ENCODE measurements at places on chromosomes 2 and 18.

GRCh38 chr2:224287531-224287930 is 114.4 kb downstream of the FAM124B start:
- no peak for DNase-seq

DNA sequence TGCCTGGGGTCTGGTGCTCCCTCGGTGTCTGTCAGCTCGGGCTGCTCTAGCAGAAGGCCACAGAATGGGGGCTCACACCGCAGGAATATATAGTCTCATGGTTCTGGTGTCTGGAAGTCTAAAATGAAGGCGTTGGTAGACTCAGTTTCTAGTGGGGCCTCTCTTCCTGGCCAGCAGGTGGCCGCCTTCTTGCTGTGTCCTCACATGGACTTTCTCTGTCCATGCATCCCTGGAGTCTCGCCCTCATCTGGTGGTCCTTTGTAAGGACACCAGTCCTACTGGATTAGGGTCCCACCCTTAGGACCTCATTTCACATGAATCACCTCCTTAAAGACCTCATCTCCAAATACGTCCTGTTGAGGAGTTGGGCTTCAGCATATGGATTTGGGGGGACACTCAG is 65.7 kb downstream of the RRM2 start:
- no peak for DNase-seq

DNA sequence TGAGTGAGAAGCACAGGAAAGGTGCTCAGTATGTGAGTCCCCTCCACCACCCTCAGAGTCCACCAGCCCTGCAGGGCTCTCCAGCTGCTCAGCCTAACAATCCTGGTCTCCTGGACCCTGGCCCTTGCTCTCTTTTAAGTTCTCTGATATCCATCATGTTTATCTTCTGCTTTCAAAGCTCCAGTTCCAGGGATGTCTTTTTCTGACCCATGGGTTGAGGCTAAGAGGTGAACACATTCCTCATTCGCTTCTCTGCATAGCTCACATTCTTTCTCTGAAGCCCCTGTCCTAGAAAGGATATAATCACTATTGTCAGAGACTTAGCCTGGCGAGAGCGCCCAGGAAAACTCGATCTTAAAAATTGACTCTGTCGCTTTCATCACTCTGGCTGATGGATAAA is 86.4 kb downstream of the ARL4C start:
- no peak for DNase-seq

DNA sequence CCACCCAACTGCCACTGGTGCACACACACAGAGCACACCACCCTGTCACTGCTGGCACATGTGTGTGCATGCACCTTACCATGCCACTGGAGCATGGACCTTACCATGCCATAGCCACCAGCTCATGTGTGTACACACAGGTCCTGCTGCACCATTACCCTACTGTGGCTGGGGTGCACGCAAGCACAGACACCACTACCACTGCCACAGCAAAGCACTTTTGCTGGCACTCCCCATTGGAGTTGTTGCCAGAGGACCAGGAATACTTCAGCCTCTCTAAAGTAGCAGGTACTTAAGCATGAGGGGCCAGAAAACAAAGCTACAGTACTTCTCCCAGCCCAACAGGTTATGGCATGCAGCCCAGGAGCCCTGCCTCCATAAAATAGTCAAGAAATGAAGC is 404.8 kb downstream of the MBD2 start:
- no peak for DNase-seq

- DNase-seq, result no peak
Measured at GRCh38 chr2:177625744-177626650, 233.4 kb downstream of the AGPS start.

DNA sequence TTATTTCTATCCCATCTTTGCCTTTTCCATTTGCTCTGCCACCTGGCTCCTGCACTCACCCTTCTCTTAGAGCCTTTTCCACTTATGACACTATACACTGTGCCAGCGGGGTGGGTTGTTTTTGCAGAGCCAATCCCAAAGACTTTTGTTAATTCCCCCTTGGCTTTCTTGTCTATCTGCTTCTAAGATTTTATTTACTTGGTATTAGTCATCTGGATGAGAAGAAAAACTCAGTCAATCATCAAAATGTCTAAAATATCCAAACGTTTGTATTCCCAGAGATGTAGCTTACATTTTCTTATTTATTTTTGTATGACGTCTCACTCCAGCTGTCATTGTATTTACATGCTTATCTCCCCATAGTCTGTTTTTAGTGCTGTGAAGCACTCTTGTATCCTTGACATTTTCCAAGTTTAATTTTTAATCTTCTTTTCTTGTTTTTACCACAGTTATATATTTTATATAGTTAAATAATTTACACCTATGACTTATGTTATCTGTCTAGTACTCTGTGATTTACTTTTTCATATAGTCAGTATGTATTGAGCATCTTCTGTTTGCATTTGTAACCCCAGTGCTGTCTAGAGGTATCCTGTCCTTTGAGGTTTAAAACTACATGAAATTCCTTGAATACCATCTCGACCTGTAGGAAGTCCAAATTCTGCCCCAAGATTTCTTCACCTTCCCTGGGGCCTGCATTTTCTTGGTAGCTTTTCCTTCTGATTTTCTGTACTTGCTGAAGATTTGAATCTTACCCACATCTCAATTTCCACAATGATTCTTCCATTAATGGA is 55.1 kb downstream of the COL4A3 start:
- no peak for DNase-seq

DNA sequence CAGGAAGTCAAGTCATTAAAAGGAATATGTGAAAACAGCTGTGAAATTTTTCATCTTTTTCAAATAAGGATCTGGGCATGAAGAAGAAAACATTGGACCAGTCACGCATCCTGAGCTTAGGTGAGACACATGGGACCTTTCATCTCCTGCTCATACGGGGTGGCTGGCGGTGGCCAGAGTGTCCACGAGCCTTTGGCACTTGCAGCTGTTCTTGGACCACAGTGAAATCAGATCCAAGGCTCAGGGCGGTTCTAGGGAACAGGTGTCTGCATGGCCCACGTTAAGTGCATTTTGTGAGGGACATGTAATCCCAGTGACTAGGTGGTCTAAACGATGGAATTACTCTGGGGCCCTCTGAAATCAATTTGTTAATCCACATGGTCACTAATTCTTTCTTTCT is 212.7 kb upstream of the COPS8 start:
- DNase-seq, result no peak

- no peak for DNase-seq
Measured at GRCh38 chr2:67234440-67234839, 162.7 kb upstream of the ETAA1 start.

GRCh38 chr2:42978175-42978886 is 185.9 kb upstream of the HAAO start:
- no peak for DNase-seq

GRCh38 chr18:24853076-24853475 is 392.6 kb downstream of the HRH4 start:
- DNase-seq, result no peak

GRCh38 chr18:79927607-79928562 is 23.6 kb downstream of the SLC66A2 start:
- no peak for DNase-seq

DNA sequence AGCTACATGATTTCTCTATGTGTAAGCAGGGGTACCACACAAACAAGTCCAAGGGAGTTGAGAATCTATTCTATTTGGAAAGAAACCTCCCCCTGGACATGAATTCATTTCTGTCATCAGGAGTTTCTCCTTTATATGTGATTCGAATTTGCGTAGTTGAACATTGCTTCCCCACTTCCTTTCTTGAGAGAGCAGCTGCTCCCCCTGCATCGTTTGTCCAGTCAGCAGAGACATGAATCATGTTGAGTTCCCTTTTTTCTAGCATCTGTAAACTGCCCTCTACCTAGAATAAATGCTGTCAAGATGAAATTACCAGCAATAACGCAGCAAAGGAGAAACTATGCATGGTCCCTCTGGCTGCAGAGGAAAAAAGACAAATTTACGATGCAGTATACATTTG is 73.8 kb downstream of the KIF5C start:
- DNase-seq, result no peak

All from stimulated activated CD4-positive, alpha-beta T cell treated with anti-CD3 and anti-CD28 coated beads, Interleukin-2, amount 100 ng/mL, for 48 hours (primary cell).